Subcutaneous preadipocyte (primary cell): ENCODE measurements at places on chromosomes 2 and 18. TPM values are rescaled to one million over a fixed set of nuclear protein-coding genes. Genes with fewer than 3 reads are reported as not detected.

AAK1 gene
- total RNA-seq = 34.2 and 43.6 TPM in 2 replicates

MAPK4 gene
- total RNA-seq = not detected in 2 replicates

IL36A gene
- not detected in 2 replicates for total RNA-seq

DOCK10 gene
- 37.8 and 53.2 TPM in 2 replicates for total RNA-seq

FAM110C gene
- not detected in 2 replicates for total RNA-seq

SERPINB4 gene
- under 0.01 TPM in 1 of 2 replicates, not detected in the other for total RNA-seq

SERPINB11 gene
- total RNA-seq = not detected in 2 replicates

MCFD2 gene
- total RNA-seq = 100 and 140 TPM in 2 replicates

KCNJ13 gene
- total RNA-seq = not detected in 2 replicates

ZNF892 gene
- 4.4 and 5.3 TPM in 2 replicates for total RNA-seq

NGEF gene
- 5.9 and 6.2 TPM in 2 replicates for total RNA-seq

DYNAP gene
- total RNA-seq = 0.20 TPM in 1 of 2 replicates, not detected in the other

CCDC148 gene
- total RNA-seq = 0.37 and 0.39 TPM in 2 replicates

ASB18 gene
- total RNA-seq = not detected in 2 replicates

UGT1A10 gene
- not detected in 2 replicates for total RNA-seq

DLX1 gene
- under 0.01 and 0.39 TPM in 2 replicates for total RNA-seq

MAL gene
- total RNA-seq = not detected in 2 replicates

MEP1B gene
- total RNA-seq = not detected in 2 replicates

SOS1 gene
- 13.5 and 18.0 TPM in 2 replicates for total RNA-seq

KRCC1 gene
- total RNA-seq = 17.6 and 20.3 TPM in 2 replicates

PIEZO2 gene
- total RNA-seq = under 0.01 TPM in 1 of 2 replicates, not detected in the other

WDR7 gene
- 19.5 and 28.0 TPM in 2 replicates for total RNA-seq

CHST10 gene
- 4.8 and 7.8 TPM in 2 replicates for total RNA-seq

CHRND gene
- total RNA-seq = not detected in 2 replicates

SH3BP4 gene
- 32.7 and 48.7 TPM in 2 replicates for total RNA-seq
